ENCODE measurements at places on chromosomes 16 and 17.

DNA sequence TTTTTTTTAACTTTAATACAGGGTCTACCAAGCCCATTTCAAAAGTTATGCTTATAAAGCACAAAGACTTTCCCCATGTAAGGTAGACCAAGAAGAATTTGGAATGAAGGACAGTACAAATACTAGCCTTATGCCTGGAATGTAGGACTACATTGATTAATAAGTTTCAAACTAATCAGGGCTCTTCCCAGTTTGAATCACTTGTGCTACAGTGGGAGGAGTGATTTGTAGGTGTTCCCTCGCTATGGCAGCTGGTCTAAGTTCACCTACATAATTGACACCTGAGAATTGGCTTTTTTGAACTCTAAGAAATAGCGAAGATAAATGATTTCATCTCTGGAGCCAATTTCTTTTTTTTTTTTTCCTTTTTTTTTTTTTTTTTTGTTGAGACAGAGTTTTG is 18.6 kb downstream of the TMEM238L start:
- no peak for DNase-seq

DNA sequence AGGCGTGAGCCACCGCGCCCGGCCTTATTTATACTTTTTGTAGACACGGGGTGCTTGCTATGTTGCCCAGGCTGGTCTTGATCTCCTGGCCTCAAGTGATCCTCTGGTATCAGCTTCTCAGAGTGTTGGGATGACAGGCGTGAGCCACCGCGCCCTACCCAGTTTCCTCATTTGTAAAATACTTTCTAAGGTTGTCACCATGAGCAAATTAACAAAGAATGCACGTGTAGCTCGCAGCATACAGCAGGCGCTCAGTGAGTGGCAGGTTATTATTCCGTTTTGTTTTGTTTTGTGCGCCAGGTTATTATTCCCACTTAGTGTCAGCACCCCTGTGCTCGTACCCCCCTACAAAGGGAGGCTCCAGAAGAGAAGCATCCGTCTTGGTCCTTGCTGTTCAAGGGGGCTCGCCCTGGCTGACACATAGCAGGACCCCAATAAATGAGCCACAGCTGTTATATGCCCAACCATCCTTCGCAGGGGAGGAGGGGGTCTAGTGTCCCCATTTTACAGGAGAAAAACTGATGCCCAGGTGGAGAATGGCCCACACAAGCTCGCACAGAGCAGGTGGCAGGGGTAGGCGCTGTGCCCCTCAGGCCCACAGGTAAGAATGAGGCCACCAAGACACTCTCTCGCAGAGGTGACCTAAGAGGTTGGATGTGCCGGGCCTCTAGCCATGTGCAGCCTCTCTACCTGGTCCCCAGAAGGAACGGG is 686 bp upstream of the MIEF2 start:
- peak; percentile 45 for DNase-seq

DNA sequence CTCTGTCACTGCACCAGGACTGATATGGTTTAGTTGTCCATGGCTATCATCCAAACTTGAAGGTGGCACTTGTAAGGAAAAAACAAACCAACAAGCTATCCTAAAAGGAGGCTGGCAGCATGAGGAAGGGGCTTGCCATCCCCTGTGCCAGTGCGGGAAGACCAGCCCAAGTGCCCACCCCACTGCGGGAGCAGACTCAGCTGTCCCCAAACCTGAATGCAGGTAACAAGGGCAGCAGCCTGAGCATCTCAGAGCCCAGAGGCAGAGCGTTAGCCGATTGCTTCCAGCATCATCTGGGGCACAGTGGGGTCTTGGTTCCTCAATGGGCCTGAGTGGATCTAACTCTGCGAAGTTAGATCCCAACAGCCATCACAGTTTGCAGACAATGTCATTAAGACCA is 29.2 kb upstream of the C16orf78 start:
- no peak for DNase-seq

GRCh38 chr16:67927131-67927941 is 4.3 kb downstream of the CTRL start:
- no peak for DNase-seq
